ENCODE measurements at places on chromosomes 3 and 15. TPM values are rescaled to one million over a fixed set of nuclear protein-coding genes. Genes with fewer than 3 reads are reported as not detected.

The PYGO1 gene
- 6.8 TPM for total RNA-seq

The CCDC54 gene
- total RNA-seq, result not detected

The MYNN gene
- 9.5 TPM for total RNA-seq

The ATRIP gene
- total RNA-seq, result 7.7 TPM

The SIDT1 gene
- total RNA-seq, result 0.52 TPM

The MEIS2 gene
- 9.8 TPM for total RNA-seq

The C3orf20 gene
- total RNA-seq, result 0.02 TPM

The MINDY4B gene
- not detected for total RNA-seq

The DNAH12 gene
- total RNA-seq, result 0.18 TPM

The IL17RD gene
- total RNA-seq, result 1.2 TPM

The NMB gene
- 23.0 TPM for total RNA-seq

The SLC24A5 gene
- not detected for total RNA-seq

The A4GNT gene
- not detected for total RNA-seq

The TEX55 gene
- total RNA-seq, result not detected

The SNTN gene
- not detected for total RNA-seq

The EPHA3 gene
- not detected for total RNA-seq

The CACNA1D gene
- total RNA-seq, result 1.0 TPM

The AGTR1 gene
- total RNA-seq, result 0.59 TPM

The CHRFAM7A gene
- 8.2 TPM for total RNA-seq

The ISLR gene
- total RNA-seq, result 0.36 TPM

The ARL8B gene
- total RNA-seq, result 65.4 TPM

The CCR9 gene
- not detected for total RNA-seq

The CFAP100 gene
- total RNA-seq, result not detected

The EPHA6 gene
- not detected for total RNA-seq
